ENCODE measurements at places on chromosomes 7 and 10.

GRCh38 chr10:93771354-93771753 is 13.6 kb downstream of the LGI1 start:
- no peak for DNase-seq

- no peak for DNase-seq
These were observed 234.1 kb downstream of the PTEN start for GRCh38 chr10:88097536-88097935.

GRCh38 chr10:50234486-50234885 is 16.8 kb downstream of the ASAH2 start:
- no peak for DNase-seq

DNA sequence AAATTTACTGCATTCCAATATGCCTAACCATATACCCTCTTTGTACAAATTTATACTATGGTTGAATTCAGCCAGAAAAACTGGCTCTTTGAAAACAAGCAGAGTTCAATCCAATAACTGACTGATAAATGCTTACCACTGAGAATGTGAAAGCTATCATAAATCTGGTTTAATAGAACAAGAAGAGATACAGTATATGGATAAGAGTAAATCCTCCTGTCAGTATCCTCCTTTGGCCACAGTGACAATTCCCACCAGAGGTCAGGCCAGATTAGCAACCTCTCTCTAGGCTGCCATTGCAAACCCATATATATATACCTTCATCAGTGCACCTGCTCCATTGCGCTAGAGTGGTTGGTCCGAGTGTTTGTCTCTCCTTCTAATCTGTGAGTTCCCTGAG is 647.2 kb downstream of the GRM8 start:
- DNase-seq: no peak

- no peak for DNase-seq
These were observed 3.4 kb downstream of the BNIP3 start for GRCh38 chr10:131978366-131978765.

- peak; percentile 28 for DNase-seq
These were observed 83.2 kb upstream of the KIF5B start for GRCh38 chr10:32139223-32140073.

GRCh38 chr10:128297709-128298378 is 171.6 kb upstream of the MKI67 start:
- DNase-seq: no peak
